ENCODE measurements at places on chromosomes 5 and 9. TPM values are rescaled to one million over a fixed set of nuclear protein-coding genes. Genes with fewer than 3 reads are reported as not detected.

- H3K4me3 ChIP-seq, result no peak overlapping the region
- H3K36me3 ChIP-seq, result no peaks in the 10 kb centered on the region
- no peaks in the 10 kb centered on the region for H3K4me1 ChIP-seq
- no peak for DNase-seq
- H3K27me3 ChIP-seq, result no peaks in the 10 kb centered on the region
These were observed 753.9 kb upstream of the DMAC1 start for GRCh38 chr9:8553444-8553843.

Gene PRR16
- total RNA-seq, result 1.4 TPM

DNA sequence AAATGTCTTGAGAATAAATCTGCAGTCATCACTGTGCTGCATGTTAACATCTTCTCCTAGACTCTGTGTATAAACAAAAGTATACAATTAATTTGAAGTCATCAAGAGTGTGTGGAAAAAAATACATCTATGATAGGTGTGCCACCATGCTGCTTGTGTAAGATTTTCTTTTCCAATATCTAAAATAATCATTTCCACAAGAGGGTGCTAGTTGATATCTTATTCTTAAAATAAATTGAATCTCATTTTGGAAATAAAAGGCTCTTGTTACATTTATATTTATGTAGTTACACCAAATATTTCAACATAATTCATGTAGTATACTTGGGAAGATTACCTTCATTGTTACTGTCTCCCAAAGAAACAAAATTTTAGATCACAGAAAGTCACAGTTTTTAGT is 14.1 kb upstream of the MOCS2 start:
- H3K4me1 ChIP-seq, result no peaks in the 10 kb centered on the region
- H3K27ac ChIP-seq, result no peak overlapping the region
- DNase-seq, result no peak
- H3K4me3 ChIP-seq, result no peak overlapping the region
- no peaks in the 10 kb centered on the region for H3K36me3 ChIP-seq

- no peak overlapping the region for H3K4me3 ChIP-seq
- H3K27me3 ChIP-seq, result no peaks in the 10 kb centered on the region
- no peaks in the 10 kb centered on the region for H3K36me3 ChIP-seq
- H3K27ac ChIP-seq, result no peak overlapping the region
These were observed 183.2 kb downstream of the TLR4 start for GRCh38 chr9:117887383-117887782.

GRCh38 chr5:145341842-145342241 is 493.3 kb downstream of the PRELID2 start:
- DNase-seq, result no peak
- no peaks in the 10 kb centered on the region for H3K36me3 ChIP-seq
- H3K4me1 ChIP-seq, result no peaks in the 10 kb centered on the region
- no peak overlapping the region for H3K4me3 ChIP-seq
- H3K27ac ChIP-seq, result no peak overlapping the region

DNA sequence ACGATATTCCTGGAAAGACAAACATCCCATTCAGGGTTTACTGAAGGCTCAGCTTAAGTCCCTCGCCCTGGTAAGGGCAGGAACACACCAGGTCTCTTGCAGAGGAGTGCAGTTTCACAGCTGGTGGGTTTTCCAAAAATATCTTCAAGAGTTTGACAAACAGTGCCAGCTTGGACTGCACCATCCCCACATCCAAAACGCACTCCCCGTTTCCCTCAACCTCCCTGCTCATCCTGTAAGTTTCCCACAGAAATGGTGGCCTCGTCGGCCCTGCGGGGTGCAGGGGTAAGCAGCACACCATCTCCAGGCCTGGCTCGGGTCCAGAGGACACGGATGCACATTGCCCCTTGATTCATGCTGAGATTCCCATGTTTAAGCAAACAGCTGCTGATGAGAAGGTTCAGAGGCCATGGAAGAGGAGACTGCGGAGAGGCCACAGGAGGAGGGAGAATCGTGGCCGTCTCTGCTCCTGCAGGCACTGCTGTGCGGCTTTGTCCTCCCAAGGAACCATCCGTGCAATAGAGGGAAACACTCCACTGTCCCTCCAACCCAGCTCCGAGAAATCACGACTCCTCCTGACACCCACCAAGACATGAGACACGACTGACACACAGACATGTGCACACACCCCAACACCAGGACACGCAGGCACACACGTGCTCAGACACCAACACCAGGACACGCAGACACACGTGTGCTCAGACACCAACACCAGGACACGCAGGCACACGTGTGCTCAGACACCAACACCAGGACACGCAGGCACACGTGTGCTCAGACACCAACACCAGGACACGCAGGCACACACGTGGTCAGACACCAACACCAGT is 24.0 kb upstream of the SLC12A7 start:
- H3K27ac ChIP-seq, result no peak overlapping the region
- no peak overlapping the region for H3K4me3 ChIP-seq
- H3K27me3 ChIP-seq, result no peaks in the 10 kb centered on the region
- peaks cover 16% of the 10 kb centered on the region for H3K4me1 ChIP-seq

Gene ANKRD31
- total RNA-seq, result 0.05 TPM

Data from colonic mucosa (tissue), 4 donors.